ENCODE measurements at places on chromosomes 4 and X. TPM values are rescaled to one million over a fixed set of nuclear protein-coding genes. Genes with fewer than 3 reads are reported as not detected.

Gene TCEAL2
- total RNA-seq: not detected

DNA sequence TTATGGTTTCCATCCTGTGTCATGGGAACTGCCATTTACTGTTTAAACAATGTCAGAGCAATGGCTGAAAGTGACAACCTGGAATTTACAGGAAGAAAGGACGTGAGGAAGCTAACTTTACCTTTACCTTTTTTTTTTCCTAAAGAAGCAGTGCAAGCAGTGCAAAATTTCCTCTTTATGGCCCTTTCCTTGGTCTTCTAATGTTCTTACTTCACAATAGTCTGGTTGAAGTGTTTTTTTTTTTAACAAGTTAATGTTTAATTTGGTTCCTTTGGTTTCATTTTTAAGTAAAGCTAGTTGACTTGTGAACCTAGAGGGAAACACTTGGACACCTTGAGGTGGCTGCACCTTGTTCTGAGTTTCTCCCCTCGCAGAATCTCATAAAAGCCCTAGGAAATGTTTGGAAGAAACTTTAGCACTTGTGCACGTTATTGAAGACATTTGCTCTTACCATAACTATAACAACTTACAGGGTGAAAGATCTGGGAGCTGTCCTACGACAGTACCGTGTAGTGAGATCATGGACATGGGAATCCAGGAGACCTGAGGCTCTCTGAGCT lies 1.8 kb downstream of the SGMS2 start:
- no peak for DNase-seq

DNA sequence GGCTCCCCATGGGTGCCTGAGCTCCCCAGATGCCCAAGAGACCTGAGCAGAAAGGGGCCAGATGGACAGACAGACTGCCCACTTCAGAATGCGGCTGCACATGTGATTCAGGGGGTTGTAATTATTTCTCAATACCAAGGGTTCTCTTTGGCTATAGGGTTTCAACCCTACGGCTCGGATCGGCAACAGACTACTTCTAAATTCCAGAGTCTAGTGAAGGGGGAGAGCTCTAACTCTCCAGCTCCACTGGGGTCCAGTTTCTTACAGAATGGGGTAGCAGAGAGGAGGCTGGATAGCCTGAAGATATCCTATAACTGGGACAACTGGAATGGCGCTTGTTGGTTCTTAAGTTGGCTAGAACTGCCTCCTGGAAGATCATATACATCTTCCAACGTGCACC lies 136.3 kb downstream of the MGST2 start:
- DNase-seq: no peak

- DNase-seq: no peak
Observed at GRCh38 chrX:133609166-133609565, 193.9 kb upstream of the GPC4 start.

Gene HSFX1
- total RNA-seq: 0.44 TPM

Gene MAGEA2
- 48.1 TPM for total RNA-seq

GRCh38 chr4:59904331-59904730 lies 1295.8 kb upstream of the ADGRL3 start:
- DNase-seq: no peak

Data from HCT116 (cell line).